ENCODE measurements at places on chromosomes 11 and 22. TPM values are rescaled to one million over a fixed set of nuclear protein-coding genes. Genes with fewer than 3 reads are reported as not detected.

DNA sequence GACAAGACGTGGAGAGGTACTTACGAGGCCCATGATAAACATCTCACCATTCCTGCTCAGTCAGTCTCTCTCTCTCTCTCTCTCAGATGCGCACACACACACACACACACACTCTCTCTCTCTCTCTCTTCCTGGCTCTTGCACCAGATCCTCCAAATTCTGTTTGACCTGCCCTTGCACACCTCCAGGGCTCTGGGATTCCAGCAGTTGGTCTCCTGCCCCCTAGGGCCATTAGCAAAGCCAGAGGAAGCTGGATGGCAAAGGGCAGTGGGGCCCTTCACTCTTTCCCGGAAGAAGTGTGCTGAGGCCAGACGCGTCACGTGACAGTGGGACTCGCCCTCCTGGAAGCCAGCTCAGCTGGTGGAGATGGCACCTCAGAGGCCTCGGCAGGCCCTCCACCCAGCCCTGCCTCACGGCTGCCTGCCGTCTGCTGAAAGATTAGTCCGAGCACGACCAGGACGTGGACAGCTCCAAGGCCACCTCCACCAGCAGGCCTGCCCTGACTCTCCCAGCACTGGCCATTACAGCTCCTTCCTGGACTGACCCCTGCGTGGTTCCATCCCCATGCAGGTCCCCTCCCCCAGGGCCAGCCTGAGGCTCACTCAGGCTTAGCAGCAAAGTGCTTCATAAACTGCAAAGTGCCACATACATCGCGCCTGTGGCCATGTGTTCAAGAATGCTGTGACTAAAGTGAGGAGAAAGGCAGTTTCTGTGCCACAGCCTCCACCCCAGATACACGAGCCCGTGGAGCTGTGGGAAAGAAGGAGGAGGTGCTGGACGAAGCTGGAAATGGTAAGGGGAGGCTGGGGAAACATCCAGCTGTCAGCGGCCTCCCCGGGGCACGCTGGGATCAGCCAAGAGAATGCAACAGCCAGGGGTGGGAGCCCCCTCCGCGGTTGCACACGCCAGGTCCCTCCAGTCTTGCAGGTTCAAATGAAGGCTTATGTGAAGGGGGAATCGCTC lies 3.7 kb downstream of the PDGFB start:
- no peak for DNase-seq

GRCh38 chr22:41524251-41524661 lies 20.0 kb downstream of the POLR3H start:
- DNase-seq, result no peak

DNA sequence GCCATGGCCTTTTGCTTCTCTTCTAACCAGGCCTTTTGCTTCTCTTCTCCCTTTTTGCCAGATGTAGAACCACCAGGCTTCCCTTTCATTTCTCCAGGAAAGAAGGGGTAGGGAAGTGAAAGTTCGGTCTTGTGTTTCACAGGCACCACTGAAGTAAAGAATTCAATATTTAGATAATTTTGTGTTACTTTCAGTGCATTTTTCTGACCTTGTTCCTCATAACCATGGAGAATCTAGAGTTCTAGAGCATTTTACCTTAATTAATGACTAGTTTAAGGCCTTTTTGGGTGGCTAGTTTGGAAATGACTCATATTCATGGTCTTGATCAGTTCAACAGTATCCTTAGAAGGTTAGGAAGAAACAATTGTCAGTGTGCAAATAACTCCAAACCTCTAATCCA lies 22.7 kb downstream of the GRAMD1B start:
- DNase-seq, result no peak

LYVE1 gene
- total RNA-seq, result 0.17 TPM

UPK2 gene
- not detected for total RNA-seq

DNA sequence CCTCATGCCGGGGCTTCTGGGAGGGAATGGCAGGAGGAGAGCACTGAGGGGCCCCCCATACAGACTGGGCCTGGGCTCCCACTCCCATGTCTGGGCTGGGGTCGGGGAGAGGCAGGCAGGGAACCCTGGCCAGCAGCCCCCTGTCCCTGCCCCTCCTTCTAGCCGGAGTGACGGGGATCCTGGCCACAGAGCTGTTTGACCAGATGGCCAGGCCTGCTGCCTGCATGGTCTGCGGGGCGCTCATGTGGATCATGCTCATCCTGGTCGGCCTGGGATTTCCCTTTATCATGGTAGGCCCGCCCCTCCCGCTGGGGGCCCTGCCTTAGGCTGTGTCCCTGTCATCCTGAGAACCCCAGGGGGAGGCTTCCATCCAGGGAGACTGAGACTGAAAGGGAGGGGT lies 10.0 kb upstream of the MIF start:
- DNase-seq, result no peak

DNA sequence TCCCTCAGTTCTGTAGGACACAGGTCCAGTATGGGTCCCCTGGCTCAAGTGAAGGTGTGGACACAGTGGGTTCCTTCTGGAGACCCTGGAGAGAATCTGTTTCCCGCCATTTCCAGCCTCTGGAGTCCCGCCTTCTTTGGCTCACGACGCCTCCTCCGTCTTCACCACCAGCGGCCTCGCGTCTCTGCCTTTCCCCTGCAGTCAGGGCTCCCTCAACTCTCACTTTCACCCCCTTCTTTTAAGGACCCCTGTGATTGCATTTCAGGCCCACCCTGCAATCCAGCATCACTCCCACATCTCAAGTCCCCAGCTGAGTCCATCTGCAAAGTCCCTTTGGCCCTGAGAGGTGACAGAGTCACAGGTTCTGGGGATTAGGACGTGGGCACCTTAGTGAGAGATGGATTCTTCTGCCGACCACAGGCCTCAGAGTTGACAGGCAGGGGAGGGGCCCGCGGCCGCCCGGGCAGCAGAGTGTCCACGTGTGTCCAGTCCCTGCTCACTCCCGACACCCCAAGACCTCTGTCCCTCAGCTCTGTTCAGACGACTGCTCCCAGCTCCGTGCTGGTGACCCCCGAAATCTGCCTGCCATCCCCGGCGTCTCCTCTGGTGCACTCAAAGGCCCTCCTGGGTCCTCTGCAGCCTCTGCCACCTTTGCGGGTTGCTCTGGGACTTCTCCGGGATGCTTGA lies 36.9 kb upstream of the KRTAP5-7 start:
- no peak for DNase-seq

- DNase-seq, result peak; percentile 70
Observed at GRCh38 chr11:102666331-102666957, 39.1 kb downstream of the MMP27 start.

DNA sequence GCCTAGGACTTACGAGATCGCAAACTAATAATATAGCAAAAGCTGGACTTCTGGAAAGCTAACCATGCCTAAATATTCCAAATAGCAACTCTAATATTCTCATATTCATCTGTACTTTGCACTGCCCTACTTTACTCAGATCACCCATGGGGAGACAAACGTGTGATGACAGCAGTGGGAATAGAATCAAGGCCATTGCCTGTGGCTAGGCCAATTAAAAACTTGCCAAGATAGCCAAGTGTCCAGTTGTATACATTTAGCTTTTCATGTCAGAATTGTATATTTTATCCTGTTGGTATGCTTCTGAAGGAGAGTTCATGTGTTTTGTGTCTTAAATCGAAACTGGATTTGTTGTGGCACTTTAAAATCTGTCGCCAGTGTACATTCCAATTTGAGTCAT lies 1.2 kb upstream of the CEP126 start:
- no peak for DNase-seq

GRCh38 chr11:110308071-110308470 lies 11.7 kb upstream of the RDX start:
- no peak for DNase-seq

GRCh38 chr11:77619576-77620198 lies 17.9 kb downstream of the CLNS1A start:
- DNase-seq, result peak; percentile 67

DNA sequence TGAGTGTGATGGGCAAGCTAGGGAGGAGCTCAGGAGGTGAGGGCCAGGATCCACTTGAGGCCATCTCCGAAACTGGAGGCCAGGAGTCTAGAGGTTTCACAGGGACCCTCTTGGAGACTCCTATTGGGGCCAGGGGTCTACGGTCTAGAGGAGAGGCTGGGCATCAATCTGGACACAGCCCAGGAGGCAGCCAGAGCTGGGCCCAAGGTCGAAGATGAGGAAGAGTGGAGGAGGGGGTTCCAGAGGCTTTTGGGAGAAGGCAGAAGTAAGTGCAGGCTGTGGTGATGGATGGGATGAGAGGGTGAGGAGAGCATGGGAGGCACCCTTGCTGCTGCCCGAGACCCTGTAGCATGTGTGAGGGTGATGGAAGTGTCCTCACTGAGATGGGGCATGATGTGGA lies 56.6 kb downstream of the LRRC32 start:
- no peak for DNase-seq

SHANK2 gene
- 1.3 TPM for total RNA-seq

GRCh38 chr11:95306801-95307200 lies 75.8 kb upstream of the SESN3 start:
- DNase-seq, result no peak

CRYBB3 gene
- not detected for total RNA-seq

POU2AF3 gene
- 0.26 TPM for total RNA-seq

DNA sequence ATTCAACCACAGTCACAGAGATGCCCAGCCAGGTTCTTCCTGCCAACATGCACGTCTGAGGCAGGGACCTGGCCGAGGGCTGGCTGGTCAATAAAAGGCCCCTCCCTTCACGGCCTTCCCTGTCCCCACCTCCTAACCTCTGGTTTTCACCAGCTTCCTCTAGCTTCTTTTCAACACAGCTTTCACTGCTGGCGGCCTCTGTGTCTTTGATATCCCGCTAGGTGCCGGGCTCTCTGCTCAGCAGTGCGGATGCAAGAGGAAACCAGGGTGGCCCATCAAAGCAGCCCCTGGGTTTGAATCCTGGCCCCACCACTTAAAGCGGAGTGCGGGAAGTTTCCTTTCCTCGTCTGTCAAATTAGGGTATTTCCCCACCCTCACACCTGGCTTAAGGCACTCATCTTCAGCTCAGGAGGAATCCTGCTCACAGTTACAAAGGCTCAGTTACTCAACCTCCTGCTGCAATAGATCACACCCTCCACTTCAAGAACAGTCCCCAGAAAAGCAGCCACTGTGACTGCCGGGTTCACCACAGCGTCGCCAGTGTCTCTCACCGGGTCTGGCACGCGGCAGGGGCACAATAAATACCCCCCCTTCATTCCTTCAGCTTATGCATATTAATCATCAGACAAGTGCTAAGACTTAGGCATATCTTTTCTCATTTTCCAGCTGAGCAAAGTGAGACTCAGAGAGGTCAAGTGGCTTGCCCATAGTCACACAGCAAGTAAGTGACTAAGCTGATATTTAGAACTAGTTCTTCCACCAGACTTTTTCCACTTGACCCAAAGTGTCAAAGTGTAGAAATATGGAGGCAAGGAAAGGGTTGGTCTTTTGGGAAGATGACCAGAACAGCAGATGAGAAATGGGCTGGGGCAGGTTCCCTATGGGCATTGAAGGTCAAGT lies 45.7 kb downstream of the TXN2 start:
- DNase-seq, result no peak

TIMM8B gene
- total RNA-seq, result 55.3 TPM

MS4A7 gene
- not detected for total RNA-seq

SCN2B gene
- 4.9 TPM for total RNA-seq

Measured in fibroblast of lung (primary cell).